IMR-90 (cell line): ENCODE measurements at places on chromosomes 1 and 21. TPM values are rescaled to one million over a fixed set of nuclear protein-coding genes. Genes with fewer than 3 reads are reported as not detected.

GRCh38 chr1:46692811-46693770 is 21.4 kb downstream of the TEX38 start:
- no peak for DNase-seq

DNA sequence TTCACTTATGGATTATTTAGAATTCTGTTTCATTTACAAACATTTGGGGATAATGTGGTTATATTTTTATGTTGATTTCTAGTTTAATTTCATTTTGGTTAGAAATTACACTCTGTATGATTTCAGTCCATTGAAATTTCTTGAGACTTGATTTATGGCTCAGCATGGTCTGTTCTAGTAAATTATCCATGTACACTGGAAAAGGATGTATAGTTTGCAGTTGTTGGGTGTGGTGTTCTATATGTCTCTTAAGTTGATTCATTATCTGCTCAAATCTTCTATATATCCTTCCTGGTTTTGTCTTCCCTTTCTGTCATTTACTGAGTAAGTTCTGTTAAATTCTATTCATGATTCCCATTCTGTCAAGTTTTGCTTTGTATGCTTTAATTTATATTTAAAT is 52.3 kb downstream of the RAP1A start:
- no peak for DNase-seq

GRCh38 chr21:26212220-26212619 is 41.6 kb upstream of the APP start:
- DNase-seq, result no peak

DNA sequence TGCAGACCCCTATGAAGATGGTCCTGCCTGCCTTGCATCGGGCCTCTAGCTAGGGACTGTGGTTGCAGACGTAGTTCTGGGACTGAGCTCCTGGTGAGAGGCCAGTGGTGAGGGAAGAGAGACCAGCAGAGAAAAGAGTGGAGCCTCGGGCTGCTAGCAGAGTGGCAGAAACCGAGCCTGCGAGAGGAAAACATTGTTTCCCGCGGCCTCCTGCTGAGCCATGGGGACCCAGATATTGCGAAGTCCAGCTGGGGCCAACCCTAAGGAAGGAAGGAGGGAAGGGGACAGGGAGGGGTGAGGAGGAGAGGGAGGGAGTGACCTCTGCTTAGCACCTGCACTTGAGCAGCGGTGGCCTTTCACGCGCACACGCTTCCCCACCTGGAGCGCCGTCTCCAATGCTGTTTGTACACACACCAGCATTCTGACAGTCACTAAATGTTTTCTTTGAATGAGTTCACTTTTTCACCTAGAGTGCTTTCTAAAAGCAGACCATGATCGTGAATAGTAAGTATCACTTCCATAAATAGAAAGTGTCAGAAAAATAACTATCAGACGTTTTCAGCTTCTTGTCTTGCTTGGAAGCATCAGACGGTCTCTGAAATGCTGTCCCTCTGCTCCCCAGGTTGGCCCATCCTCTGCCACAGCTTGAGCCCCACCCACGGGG is 2.5 kb upstream of the FNDC10 start:
- no peak for DNase-seq

GRCh38 chr1:90722874-90723589 is 5.9 kb upstream of the BARHL2 start:
- no peak for DNase-seq

DNA sequence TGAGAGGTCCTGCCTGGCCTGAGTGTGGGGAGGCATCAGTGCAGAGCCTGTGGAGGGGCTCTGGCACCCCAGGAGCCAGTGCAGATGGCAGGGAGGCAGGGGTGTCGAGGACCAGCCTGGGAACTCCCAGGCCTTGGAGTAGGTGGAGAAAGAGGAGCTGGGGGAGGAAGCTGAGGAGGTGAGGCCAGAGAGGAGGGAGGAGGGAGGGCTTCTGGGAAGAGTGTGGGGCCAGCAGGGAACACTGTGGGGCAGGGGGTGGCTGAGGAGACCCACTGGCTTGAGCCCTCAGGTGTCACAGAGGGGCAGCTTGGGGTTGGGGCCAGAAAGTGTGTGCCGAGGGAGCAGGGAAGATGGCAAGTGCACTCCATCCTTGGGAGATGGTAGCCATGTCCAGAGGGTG is 3.8 kb downstream of the COQ8A start:
- no peak for DNase-seq

DNA sequence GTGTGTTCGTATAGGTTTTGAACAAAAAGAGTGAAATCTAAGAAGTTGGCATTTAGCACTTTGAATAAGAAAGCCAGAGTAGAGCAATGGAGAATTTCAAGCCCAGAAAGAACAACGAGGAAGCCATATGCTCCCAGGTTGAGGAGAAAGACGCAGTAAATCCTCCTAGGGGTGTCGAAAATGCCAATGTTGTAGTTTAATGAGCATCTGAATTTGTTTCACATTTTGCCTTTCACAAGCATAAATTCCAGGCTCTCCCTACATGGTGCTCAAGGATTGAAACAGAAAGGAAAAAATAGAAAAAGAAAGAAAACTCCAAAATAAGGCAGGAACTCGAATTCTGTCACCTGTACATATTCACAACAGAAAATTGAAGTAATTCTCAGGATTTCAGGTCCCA is 264.7 kb upstream of the SGIP1 start:
- no peak for DNase-seq

GRCh38 chr21:29018540-29018939 is 609 bp downstream of the RWDD2B start:
- no peak for DNase-seq

- DNase-seq, result no peak
Measured at GRCh38 chr1:70331962-70332361, 22.6 kb downstream of the ANKRD13C start.

- no peak for DNase-seq
Measured at GRCh38 chr1:222525951-222526350, 22.0 kb downstream of the HHIPL2 start.

RHD gene
- 0.28 TPM in 1 of 2 replicates, not detected in the other for total RNA-seq

MAP10 gene
- total RNA-seq, result 1.1 TPM in 2 replicates

PTPN7 gene
- total RNA-seq, result not detected in 2 replicates

AGBL4 gene
- not detected in 2 replicates for total RNA-seq
